ENCODE measurements at places on chromosomes 4 and X. TPM values are rescaled to one million over a fixed set of nuclear protein-coding genes. Genes with fewer than 3 reads are reported as not detected.
A peak's percentile ranks its signal among the peaks of the same experiment; 100 is the strongest.

- ATAC-seq = no peak
- H3K27me3 ChIP-seq = no peaks in the 10 kb centered on the region
- no peaks in the 10 kb centered on the region for H3K4me1 ChIP-seq
- H3K36me3 ChIP-seq = no peaks in the 10 kb centered on the region
- no peak overlapping the region for H3K4me3 ChIP-seq
- H3K27ac ChIP-seq = no peak overlapping the region
Observed at GRCh38 chr4:112288455-112288854, 2.8 kb upstream of the TIFA start.

The SMIM31 gene
- not detected for total RNA-seq

DNA sequence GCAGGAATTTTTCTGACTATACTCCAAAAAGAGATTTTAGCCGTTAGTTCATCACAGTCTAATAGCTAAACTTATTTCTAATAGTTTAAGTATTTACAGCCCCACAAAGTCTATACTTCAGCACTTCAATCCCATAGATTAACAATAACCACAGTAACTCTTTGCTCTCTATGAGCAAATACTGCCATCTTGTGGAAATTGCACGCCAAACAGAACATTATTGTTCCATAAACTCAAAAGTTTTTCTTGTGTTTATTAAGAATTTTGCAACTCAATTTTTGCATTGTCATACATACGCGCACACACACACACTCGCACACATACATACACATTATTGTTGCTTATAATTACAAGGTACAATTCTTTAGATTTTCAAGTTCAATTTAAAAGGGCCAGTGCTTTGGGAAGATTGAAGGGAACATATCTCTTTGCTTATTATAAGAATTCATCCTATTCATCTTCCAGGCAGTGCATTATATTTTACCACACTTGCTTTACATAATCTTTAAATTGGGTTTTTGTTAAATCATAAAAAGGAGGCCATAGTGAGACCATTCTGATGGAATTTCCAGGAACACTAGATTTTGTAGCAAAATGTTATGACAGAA, 63.8 kb upstream of the ATOH1 start:
- no peak overlapping the region for H3K4me3 ChIP-seq
- H3K4me1 ChIP-seq = no peaks in the 10 kb centered on the region
- H3K27me3 ChIP-seq = peaks cover 5% of the 10 kb centered on the region
- no peak for ATAC-seq

DNA sequence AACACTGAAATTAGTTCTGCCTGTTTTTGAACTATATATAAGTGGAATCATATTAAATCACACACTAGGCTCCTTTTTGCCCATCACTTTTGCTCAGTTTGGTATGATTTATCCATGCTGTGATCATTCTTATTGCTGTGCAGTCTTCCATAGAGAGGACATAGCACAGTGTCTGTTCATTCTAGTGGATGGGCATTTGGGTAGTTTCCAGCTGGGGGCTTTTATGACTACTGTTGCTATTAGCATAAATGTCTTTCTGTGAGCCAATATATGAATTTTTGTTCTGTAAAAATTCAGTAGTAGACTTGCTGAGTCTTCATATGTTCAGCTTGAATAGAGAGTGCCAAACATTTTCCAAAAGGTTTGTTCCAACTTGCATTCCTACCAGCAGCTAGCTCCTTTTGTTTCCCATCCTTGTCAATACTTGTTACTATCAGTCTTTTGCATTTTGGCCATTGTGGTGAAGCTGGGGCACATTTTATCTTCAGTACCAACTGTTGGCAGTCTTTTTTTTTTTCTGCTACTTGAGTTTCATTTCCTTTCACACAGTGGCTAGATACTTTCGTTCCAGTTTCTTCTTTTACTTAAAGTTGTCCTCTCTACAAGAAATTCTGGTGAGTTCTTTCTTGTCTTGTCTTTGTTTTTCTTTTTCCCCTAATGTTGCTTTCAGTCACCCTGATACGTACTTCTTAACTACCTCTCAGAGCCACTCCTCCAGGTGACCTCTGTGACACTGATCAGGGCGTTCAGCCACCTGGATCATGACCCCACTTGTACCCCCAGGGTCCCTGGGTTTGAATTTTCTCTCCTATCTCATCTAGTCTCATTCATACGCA, 87.0 kb downstream of the ANXA3 start:
- no peak overlapping the region for H3K27ac ChIP-seq
- no peak for ATAC-seq
- no peaks in the 10 kb centered on the region for H3K27me3 ChIP-seq
- no peaks in the 10 kb centered on the region for H3K36me3 ChIP-seq
- no peak overlapping the region for H3K4me3 ChIP-seq
- H3K4me1 ChIP-seq = no peaks in the 10 kb centered on the region

The HNRNPD gene
- total RNA-seq = 66.5 TPM

- no peaks in the 10 kb centered on the region for H3K4me1 ChIP-seq
- no peaks in the 10 kb centered on the region for H3K27me3 ChIP-seq
- peak overlapping the region; percentile 67 for H3K27ac ChIP-seq
- no peak for ATAC-seq
- no peak overlapping the region for H3K4me3 ChIP-seq
Observed at GRCh38 chr4:6858997-6859396, 50.6 kb upstream of the TBC1D14 start.

Data from gastroesophageal sphincter (tissue), 4 donors.